ENCODE measurements at places on chromosomes 7 and 10.

DNA sequence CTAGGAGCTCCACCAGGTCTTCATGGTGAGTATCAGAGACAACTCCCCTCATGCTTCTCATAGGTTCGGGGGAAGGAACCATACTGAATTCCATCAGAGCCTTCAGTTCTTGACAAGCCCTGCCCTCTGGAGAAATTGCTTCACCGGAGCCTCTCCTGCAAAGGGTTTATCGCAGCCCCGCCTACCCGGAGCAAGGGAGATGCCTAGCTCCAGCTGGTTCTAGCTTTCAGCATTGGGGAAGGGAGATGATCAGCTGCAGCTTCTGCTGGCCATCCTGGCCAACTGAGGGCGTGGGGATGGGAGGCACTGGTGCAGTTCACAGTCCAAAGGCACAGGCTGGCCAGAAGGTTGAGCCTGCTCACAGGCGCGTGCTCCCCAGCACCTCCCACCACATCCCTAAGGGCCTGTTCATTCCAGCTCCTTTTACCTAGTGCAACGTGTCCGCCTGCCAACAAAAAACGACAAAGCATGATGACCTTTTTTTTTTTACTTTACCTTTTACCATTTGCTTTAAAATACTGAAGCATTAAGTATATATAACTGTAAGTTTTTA, 31.2 kb downstream of the LANCL2 start:
- DNase-seq, result no peak

DNA sequence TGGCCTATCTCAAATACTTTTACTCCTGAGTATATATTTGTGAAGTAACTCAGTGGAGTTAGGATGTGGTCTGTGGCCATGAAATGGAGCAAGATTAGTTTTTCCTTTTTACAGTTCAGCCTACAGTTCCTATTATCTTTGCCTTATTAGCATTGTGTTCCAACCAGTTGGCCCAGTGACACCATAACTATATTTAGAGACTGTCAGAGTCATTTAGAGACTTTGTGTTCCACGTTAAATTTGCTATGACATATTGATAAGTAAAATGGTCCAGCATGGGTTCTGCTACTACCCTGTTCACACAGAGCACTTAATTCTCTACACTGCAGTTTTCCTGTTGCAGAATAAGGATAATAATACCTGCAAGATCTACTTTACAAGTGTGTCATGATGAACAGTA, 68.3 kb upstream of the RAB11FIP2 start:
- no peak for DNase-seq

- no peak for DNase-seq
Observed at GRCh38 chr10:121362026-121362425, 236.2 kb downstream of the FGFR2 start.

GRCh38 chr7:96273716-96274115, 48.2 kb downstream of the SLC25A13 start:
- no peak for DNase-seq

DNA sequence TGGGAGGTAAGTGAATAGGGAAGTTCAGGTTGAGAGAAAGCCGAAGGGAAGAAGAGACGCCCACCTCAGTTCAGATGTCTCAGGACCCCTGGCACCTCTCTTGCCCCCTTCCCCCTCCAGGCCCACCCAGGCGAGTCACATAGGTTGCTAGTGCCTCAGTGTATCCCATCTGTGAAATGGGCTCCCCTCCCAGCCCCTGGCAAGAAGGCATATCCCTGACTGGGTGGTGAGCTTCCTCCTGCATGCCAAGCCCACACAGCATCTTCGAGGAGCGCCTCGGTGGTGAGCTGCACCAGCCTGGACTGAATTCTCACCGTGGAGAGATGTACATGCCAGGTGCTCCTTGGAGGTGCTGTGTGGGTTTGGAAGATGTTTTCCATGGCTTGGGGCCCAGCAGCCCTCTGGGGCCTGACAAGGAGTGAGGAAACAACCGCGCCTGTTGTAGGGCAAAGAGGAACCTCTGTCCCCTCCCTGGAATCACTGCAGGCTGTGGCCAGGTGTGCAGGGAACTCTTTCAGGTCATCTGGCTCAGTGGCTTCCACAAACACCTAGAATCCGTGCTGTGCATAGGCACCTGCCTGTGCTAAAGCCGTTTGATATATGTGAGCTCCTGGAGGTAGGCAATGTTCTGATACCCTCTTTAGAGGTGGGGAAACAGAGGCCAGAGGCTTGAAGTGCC, 45.1 kb downstream of the UNC5B start:
- no peak for DNase-seq

DNA sequence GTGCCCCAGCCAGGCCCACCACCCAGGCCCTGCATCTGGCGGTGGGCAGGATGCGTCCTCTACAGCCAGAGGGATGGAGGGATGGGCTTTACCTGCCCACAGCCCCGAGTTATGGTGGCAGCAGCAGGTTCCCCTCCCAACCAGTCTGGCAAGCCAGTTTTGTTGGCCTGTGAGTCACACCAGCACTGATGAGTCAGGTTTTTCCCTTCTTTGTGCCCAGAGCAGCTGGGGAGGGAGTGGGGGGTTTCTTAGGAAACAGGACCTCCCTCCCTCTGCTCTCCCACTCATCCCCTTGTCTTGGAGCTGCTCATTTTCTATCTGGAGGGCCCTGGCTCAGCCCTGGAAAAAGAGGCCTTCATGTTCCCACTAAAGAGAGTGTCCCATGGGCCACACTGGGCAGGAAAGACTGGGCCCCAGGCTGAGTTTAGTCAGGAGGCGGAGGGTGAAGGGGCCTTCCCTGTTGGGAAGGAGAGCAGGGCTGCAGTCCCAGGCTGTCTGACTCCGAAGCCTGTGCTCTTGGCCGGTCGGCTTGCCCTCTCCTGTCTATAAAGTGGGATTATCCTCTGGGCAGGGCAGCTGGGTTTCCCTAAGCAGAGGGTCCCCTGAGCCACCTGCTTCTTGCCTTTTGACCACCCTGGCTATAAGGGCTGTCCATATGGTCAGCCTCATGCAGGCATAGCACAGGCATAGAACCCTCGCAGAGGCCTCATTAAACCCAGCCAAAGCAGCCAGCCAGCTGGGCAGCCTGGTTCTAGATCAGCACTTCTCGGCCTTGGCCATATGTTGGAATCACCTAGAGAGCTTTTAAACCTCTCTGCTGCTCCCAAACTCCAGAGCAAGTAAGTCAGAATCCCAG, 30.2 kb upstream of the ANKRD2 start:
- no peak for DNase-seq

- no peak for DNase-seq
Observed at GRCh38 chr10:23386052-23386451, 41.5 kb upstream of the C10orf67 start.

GRCh38 chr7:52088008-52088901, 771.6 kb upstream of the COBL start:
- DNase-seq, result no peak

DNA sequence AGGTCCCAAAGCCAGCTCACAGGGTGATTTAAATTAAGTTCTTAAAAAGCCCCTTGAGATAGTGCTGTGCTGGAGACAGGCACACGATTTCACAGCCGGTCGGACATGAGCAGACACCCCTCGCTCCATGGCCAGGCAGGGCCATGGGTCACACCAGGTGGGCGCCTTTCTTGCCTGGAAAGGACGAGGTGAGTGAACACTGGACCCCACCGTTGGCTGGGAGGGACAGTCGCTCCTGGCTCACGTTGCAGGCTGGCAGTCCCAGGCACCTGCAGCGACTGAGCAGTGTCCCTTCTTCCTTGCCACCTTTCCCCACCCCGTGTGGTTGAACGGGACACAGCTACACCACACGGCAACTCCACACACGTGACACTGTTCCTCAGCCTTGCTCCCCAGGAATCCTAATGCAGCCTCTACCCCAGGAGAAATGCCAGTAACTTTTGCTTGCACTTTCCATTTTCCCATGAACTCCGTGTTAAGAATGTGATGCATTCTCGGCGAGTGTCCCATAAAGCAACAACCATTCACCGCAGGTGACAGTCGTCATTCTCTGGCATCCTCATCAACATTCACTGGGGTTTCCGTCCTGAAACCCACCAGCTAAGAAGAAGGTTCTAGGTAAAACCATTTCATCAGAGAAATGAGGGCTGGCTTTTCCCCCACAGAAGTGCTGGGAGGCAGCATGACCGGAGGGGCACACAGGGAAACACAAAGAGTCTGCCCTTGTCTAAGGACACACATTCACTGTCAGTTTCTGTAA, 217.4 kb downstream of the ZMYND11 start:
- DNase-seq, result no peak

- no peak for DNase-seq
Observed at GRCh38 chr10:93379731-93380575, 102.2 kb downstream of the MYOF start.

GRCh38 chr7:45469103-45469502, 105.1 kb upstream of the ADCY1 start:
- DNase-seq, result no peak

Data from D721Med (cell line).